ENCODE measurements at places on chromosomes 1 and 21.

GRCh38 chr1:236489710-236490377 is 33.9 kb upstream of the LGALS8 start:
- no peak for DNase-seq

DNA sequence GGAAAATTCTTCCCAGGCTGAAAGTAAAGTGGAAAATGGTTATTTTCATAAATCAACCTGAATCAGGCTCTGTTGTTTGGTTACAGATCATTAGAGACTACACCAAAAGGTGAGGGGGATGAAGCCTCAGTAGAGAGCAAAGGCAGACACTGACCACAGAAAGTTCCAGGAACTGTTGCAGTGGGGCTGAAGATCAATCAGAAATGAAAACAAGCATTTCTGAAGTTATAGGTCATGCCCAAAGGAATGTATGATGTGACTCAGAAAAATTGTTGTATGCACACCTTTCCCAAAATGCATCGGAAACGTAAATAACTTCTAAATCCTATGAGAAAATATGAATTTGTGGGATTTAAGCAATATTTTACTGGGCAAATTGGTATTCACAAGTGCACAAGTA is 63.3 kb downstream of the FYB2 start:
- no peak for DNase-seq

DNA sequence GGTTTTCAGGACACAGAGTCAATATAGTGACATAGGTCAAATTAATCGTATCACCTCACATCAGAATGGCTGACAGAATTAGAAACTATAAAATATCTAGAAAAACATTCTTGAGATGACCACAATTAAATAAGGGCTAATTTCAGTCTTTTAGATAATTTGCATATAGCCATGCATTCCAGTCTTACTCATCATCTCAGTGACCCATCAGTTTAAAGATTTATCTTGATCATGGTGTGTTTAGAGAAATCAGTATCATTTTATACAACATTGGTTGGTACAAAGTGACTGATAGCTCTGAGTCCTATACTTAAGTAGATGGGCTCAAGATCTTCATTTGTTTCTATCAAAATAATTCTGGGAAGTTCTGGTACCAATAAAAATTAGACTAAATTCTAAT is 262.3 kb upstream of the SNX7 start:
- DNase-seq = no peak

DNA sequence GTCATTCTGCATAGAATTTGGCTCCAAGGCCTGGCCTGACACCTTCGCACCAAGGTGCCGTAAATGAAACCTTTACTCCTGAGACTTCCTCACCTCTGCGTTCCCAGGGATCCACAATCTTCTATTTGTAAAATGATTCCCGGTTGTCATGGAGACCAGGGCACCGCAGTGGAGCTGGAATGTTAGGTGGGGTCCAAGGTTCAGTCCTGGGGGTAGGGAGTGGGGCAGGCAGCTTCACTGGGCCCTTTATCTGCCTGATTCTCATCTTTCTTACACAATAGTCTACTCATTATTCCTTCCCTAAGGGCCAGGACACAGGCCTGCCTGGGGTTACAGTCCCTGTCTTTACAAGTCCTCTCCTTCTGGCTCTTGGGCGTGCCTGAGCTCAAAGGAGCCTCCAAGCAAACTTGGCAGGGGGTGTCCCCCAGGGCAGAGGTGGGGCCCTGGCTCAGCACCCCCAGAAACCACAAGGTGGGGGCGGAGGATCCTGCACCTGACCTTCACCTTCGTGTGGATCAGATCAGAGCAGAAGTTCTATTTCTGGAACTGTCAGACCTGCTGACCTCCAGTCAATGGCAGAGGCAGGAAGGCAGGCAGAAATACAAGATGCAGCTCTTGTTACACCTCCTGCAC is 51.1 kb downstream of the RIPK4 start:
- no peak for DNase-seq

DNA sequence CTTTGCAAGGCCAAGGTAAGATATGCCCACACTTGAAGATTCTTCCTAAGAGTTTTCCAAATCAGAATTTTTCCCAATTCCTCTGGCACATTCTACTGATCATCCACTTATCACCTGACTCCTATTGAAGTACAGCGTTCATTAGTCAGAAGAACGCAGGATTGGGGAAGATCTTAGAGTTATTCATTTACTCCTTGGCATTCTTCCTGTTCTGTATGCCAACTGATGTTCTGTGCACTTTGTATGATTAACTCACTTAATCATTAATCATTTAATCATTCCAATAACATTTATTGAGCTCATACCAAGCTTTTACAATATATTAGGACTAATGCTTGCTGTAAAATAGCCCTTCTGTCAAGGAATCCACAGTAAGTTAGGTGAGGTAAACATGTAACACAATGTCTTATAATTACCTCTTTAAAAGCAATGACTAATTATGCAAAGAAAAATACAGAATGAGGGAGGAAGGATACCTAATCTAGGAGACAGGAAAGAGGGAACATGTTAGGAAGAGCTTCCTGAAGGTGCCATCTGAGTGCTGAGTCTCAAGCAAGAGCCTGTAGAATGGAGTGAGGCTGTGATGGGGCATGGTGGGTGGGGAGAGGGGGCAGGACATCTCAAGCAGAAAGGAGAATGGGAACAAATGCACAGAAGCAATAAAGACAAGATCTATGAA is 71.1 kb upstream of the DPT start:
- no peak for DNase-seq

- no peak for DNase-seq
Observed at GRCh38 chr1:54018635-54019034, 649 bp upstream of the LDLRAD1 start.

DNA sequence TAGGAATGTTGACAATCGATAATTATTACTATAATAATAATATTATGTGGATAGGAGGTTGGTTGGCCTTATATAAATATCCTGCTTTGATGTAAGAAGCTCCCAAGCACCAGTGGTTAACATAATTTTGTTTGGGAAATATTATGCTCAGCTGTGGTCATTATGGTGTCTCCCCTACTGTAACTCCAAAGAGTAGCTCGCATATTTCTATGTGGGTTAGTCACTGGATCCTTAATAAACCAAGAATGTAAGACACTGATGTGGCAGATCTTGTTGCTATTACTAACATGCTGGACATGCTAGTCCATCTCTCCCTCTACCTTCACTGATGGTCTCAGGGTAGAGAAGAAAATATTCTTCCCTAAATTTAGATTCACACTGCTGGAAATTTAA is 79.2 kb upstream of the RALGPS2 start:
- DNase-seq = no peak

GRCh38 chr1:22635436-22635835 is 992 bp upstream of the C1QA start:
- DNase-seq = no peak

GRCh38 chr21:41393876-41394465 is 32.1 kb upstream of the MX1 start:
- no peak for DNase-seq

GRCh38 chr1:73331726-73332125 is 866.2 kb downstream of the LRRIQ3 start:
- no peak for DNase-seq

DNA sequence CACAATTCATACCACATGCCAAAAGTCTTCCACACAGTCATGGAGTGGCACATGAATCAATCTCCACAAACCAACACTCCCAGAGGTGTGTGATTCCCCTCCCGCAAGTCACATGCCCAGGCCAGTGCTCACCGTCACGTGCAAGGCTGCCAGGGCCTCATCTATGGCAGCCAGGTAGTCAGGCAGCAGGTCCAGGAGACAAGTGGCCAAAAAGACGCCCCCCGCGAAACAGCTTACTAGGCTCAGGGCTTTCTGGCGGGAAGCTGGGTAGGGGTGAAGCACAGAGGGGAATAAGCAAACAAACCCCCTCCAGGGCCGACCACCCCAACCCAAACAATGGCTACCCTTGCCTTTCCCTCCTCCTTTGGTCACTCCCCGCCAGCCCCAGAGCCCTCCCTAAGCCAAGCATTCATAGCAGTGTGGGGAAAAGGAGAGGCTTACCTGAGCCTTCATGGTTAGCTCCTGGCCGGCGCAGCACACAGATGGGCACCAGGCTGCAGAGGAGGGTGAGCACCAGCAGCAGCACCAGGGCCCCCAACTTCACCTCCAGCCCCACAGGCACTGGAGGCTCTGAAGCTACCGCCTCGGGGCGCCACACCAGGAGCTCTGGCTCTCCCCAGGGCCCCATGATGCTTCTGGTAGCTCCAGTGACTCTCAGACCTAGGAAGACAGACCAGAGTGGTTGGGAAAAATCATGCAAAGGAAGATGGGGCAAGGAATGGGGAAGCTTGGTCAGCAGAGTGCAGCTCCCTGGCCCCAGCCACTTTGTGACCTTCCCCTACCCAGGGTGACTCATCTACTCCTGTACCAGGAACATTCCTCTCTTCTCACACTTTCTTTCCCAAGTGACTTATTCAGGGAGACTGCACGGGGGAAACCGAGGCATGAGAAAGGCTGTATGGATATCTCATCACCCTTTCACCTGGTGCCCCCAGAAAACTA is 978 bp downstream of the SLC39A1 start:
- no peak for DNase-seq

GRCh38 chr1:41420860-41421259 is 59.6 kb downstream of the FOXO6 start:
- DNase-seq = no peak

- no peak for DNase-seq
Observed at GRCh38 chr21:42621819-42622177, 31.6 kb upstream of the PDE9A start.

- no peak for DNase-seq
Observed at GRCh38 chr1:89681045-89681729, 48.3 kb downstream of the LRRC8C start.
